ENCODE measurements at places on chromosomes 13 and 19. TPM values are rescaled to one million over a fixed set of nuclear protein-coding genes. Genes with fewer than 3 reads are reported as not detected.

- no peak for DNase-seq
Observed at GRCh38 chr19:927780-928401, 2.1 kb downstream of the ARID3A start.

GRCh38 chr13:33870046-33870668, 52.2 kb downstream of the RFC3 start:
- no peak for DNase-seq

- DNase-seq = no peak
Observed at GRCh38 chr13:91520952-91521351, 122.5 kb downstream of the GPC5 start.

Gene CYSLTR2
- 7.0 TPM for total RNA-seq

DNA sequence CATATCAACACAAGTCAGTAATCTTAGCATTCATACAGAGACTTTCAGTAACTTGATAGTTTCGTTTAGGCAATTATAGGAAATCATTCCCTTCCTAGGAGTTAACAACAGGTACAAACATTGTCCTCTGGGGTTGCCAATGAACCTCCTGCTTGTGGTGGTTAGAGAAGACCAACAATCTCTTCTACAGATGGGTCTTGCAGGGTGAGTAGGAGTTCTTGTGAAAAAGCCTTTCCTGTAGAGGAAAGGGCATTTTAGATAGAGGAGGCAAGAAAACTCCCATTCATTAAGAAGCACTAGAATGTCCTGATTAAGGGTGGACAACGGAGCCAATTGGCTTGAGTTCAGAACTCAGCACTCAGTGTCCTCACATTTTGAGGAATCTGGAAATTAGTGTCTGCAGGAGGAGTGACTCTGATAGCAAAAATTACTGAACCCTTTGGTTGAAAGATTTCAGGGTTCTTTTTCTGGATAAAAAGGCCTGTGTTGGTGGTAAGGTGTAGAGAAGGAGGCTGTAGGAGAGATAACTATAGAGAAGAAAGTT, 4.2 kb downstream of the WDFY2 start:
- no peak for DNase-seq

- DNase-seq = no peak
Observed at GRCh38 chr13:53405616-53406015, 377.0 kb downstream of the OLFM4 start.

Gene SMIM44
- total RNA-seq = not detected

DNA sequence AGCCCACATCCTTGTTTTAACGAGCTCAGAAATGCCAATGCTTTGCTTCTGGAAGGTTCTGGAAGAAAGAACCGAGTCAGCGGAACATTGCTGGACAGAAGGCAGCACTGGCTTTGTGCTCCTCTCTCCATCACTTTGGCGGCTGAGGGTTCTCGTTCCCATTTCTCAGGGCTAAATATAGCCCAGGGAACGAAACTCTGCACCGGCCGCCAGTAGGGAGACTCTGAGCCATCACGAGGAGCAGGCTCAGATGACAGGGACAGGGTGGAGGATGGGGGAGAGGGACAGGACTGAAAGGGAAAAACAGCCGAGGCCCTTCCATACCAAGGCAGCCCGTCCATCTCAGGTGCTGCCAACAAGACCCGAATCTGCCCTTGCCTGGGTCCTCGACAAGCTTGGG, 166.4 kb downstream of the CACNA1A start:
- DNase-seq = no peak

- no peak for DNase-seq
Observed at GRCh38 chr19:38115271-38115802, 108.7 kb downstream of the DPF1 start.

DNA sequence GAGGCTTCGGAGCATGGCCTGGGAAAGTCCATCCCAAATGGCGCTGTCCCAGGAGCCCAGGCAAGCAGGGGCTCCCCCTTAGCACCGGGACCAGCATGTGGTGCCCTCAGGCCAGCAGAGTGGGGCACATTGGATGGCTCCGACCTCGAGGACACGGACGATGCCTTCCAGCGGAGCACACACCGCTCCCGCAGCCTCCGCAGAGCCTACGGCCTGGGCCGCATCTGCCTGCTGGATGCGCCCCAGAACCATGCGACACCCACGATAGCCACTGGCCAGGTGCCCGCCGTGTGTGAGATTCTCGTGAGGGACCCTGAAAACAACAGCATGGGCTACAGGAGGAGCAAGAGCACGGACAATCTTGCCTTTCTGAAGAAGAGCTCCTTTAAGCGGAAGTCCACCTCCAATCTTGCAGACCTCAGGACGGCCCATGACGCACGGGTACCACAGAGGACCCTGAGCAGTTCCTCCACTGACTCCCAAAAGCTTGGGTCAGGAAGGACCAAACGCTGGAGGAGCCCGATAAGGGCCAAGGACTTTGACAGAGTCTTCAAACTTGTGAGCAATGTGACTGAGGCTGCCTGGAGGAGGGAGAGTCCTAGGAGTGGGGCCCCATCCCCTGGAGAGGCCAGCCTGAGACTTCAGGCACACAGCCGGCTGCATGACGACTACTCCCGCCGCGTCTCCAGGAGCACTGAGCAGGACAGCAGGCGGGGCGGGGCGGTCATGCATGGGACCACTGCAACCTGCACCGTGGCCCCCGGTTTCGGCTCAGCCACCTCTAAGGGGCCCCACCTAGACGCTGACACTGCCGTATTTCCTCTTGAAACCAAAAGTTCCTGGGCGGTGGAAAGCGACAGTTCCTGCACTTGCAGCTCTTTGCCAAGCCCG, 63.1 kb downstream of the SPATA13 start:
- no peak for DNase-seq

Gene SIGLEC10
- 1.6 TPM for total RNA-seq

DNA sequence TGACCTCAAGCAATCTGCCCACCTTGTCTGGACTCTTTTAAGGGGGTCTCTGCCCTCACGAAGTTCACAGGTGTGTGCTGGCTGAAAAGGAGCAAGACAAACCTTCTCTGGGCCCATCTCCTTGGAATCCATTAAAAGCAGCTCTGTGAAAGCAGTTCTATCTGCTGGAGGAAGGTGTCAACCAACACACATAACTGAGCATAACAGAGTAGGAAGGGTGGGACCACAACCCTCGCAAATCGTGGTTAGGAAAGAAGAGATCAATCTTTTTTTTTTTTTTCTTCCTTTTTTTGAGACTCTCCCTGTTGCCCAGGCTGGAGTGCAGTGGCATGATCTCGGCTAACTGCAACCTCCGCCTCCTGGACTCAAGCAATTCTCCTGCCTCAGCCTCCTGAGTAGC, 1.4 kb downstream of the SUGP2 start:
- no peak for DNase-seq

Gene NLRP7
- total RNA-seq = not detected

DNA sequence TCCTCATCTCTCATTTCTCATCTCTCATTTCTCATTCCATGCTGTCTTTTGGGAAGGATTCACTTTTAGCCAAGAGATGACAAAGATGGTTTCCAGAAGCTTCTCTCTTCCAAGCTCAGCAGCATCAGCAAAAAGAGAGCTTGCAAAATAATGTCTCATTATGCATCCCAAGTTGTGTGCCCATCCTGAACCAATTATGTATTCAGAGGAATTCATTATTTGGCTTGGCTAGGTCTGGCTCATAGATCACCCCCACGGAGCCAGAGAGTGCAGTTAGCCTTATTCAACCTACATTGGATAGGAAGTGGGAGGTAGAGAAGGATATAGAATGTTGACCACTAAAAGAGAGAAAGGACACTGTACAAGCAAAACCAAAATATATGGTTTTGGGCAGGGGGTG, 5.4 kb upstream of the OLFM2 start:
- no peak for DNase-seq

DNA sequence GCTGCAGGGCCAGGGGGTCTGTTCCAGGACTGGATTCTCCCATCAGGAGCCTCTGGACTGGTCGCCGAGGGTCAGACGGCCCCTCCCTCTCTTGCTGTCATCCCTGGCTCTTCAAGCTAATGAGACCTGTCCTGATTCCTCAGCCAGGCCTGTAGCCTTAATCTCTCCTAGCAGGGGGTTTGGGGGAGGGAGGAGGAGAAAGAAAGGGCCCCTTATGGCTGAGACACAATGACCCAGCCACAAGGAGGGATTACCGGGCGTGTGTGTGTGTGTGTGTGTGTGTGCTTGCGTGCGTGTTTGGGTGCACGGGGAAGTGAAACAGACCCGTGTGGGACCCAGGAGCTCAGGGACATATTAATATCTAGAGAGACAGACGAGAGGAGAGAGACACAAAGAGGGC, 1.9 kb upstream of the CRX start:
- DNase-seq = no peak

- DNase-seq = no peak
Observed at GRCh38 chr13:77724092-77724491, 26.6 kb downstream of the SLAIN1 start.

Gene PROZ
- total RNA-seq = not detected

GRCh38 chr19:6616011-6616410, 25.1 kb upstream of the CD70 start:
- DNase-seq = no peak

Gene PSG6
- total RNA-seq = not detected

DNA sequence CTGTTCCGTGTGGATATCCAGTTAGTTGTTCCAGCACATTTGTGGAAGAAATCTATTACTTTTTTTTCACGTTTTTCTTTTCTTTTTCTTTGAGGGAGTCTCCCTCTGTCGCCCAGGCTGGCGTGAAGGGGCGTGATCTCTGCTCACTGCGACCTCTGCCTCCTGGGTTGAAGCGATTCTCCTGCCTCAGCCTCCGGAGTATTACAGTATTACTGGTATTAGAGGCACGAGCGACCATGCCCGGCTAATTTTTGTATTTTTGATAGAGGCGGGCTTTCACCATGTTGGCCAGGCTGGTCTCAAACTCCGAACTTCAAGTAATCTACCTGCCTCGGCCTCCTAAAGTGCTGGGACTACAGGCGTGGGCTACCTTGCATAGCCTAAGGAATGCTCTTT, 43.6 kb downstream of the ZNF611 start:
- DNase-seq = no peak

- no peak for DNase-seq
Observed at GRCh38 chr13:99507054-99507453, 5.8 kb downstream of the TM9SF2 start.

DNA sequence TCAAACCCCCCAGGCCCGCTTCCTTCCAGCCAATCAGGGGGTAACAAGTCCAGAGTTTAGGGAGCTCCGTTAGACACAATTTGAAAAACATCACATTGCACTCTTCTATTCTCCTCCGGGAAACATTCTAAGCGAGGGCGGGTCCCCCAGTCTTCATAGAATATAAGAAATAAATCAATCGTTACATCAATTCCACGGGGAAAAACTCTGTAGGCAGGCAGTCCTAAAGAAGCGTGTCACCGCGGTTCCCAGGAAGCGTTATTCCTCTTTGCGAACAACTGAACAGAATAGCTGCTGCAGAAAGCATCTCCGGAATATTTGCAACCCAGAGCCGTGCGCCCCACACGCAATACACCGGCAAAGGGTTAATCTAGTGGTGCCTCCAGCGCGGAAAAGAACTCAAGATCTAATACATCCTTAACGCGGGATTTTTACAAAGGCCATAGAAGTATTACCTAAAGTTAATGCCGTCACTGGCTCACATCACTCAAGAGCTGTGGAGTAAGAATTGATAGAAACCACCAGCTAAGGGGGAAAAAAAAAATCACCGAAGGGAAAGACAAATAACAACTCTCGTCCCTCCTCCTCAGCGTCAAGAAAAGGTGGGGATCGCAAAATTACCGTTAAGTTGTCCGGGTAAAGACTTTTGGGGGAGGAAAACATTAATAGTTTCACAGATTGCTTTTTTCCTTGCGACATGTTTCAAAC, 65.1 kb downstream of the KCNRG start:
- DNase-seq = no peak

GRCh38 chr13:112722433-112723263, 32.8 kb downstream of the ATP11A start:
- DNase-seq = peak; percentile 81

DNA sequence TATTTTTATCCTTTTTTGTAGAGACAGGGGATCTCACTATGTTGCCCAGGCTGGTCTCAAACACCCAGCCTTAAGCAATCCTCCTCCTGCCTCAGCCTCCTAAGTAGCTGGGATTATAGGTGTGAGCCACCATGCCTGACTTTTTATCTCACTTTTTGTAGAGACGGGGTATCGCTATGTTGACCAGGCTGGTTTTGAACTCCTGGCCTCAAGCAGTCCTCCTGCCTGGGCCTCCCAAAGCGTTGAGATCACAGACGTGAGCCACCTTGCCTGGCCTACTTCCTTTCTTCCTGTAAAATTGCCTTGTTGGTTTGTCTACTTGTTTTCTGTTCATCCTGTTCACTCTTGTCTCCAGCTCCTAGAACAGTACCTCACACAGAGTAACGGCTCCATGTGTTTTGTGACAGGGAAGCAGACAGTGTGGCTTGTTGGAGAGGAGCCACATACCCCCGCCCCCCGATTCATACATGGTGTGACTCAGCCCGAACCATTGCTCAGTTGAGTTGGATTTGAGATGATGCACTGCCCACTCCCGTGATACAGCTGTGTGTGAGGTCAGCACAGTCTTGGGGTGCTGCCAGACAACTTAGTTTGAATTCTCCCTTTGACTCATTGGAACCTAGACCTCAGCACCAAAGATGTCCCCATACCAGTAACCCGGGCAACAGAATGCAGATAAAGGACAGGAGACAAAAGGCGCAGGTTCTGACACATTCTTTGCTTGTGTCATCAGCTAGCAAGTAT, 34.2 kb downstream of the GPR42 start:
- peak; percentile 34 for DNase-seq

DNA sequence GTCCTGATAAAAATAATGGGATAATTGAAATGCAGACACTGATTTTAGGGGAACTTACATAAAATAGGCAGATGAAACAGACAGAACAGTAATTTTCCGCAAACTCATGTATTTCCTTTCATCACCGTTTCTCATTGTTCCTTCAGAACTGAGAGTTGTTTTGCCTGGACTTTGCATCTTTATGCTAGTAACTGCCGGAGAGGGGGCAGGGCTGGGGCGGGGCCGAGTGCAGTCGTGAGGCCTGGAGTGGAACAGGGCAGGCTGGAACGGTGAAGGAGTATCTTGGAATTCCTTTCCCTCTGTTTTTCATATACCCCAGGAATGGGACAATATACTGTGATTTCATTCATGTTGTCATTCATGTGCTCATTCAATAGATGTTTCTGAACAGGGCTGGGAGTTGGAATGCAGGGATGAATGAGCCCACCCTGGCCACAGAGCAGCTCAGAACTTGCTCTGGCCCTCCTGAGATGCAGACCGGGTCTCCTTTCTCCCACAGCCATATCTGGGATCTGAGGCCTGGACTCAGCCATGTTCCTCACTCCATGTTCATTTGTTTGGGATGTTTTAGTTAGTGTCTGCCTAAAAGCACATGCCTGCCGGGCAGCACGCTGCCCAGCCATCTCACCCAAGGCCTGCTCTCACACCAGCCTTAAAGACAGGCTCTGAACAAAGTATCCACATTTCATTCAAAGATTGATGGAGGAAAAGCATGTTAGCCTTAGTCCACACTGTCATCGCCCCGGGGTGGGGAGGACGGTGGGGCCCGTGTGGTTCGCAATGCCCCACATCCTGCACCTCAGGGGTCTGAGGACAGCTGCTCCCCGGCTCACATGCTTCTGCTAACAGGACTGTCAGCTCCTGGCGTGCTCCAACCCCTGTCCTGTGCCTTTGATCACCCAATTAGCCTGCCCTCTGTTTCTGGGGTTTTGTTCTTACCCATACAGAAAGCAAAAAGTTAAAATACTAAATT, 92.9 kb downstream of the SOX1 start:
- no peak for DNase-seq

All from left cardiac atrium (tissue), 4 donors.